Epithelial cell of proximal tubule (primary cell): ENCODE measurements at places on chromosomes 2 and 18. TPM values are rescaled to one million over a fixed set of nuclear protein-coding genes. Genes with fewer than 3 reads are reported as not detected.

DNA sequence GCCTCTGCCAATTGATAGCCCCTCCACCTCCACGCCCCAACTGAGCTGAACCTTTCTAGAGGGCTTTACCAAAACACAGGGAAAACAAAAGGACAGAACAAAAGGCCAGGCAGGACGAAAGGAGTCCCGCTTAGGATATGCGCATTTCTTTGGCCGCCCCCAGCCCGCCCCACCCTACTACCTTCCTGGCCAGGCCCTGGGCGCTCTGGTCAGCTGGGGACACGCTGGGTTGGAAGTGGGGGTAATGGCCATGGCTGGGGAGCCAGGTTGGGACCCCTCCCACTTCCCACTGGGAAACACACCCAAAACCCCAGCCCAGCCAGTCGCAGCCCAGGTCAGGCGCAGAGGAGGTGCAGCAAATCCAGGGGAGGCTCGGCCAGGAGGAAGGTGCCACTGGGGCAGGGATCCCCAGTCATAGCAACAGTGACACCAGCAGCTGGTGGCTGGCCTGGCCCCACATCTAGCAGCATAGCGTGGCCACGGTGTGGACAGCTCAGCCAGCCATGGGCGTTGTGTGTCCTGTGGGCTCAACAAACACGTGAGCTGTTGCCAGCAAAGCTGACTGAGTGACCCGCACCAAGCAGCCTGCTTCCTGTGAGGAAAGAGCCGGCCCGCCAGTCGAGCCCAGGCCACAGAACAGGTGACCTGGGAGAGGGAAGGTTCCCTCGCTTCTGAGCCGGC is 24.6 kb upstream of the B3GNT7 start:
- DNase-seq, result no peak

The GLI2 gene
- total RNA-seq, result 3.8 and 4.0 TPM in 2 replicates

DNA sequence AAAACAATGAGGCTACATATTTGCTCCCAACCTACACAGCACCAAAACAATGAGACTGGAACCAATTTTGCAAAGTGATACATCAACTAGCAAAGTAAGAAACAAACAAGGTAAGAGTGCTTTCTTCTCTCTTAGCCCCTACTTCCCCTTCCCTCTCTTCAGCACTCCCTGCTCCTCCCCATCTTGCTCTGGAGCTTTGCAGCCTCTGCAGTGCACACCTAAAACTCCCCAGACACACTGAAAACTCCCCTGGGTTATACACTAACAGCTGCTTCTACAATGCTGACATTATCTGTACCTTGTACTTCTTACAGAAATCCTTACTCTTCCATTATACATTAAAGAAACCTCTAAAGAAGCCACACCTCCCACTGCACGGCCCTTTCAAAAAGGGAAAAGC is 93.7 kb downstream of the RBMS1 start:
- DNase-seq, result no peak

- no peak for DNase-seq
These were observed 125.8 kb downstream of the MGAT5 start for GRCh38 chr2:134379722-134380121.

- DNase-seq, result no peak
These were observed 270.9 kb upstream of the SKOR2 start for GRCh38 chr18:47522359-47522758.

DNA sequence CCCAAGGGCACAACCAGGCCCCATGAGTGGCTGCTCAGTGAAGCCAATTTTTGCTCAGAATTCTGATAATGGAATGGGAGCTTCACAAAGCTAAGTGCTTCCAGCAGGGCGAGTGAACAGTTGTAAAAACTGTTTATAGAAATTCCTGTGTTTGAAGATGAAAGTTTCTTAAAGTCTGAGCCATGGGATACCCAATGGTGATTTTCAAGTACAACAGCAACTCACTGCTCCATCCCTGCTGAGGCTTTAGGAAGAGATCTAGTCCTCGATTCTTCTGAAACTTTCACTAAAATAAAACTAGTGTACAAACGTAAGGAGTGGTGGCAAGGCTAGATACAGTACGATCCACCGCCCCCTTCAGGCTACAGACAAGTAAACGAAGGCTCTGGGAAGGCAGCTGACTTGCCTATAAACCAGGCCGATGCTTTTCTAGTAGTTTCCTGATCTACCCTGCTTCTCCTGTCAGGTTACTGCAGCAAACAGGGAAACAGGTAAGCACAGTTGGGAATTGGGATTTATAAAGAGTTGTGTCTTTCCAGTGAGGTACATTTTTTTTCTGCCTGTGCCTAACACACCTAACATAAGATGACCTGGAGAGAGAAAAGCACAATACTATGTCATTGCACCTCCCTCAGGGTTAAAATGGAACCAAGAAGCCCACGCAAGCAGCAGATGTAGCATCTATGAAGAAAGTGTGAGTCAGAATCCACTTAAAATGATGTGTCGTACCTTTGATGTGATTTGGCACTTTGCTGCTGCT is 108.7 kb downstream of the UXS1 start:
- DNase-seq, result no peak

DNA sequence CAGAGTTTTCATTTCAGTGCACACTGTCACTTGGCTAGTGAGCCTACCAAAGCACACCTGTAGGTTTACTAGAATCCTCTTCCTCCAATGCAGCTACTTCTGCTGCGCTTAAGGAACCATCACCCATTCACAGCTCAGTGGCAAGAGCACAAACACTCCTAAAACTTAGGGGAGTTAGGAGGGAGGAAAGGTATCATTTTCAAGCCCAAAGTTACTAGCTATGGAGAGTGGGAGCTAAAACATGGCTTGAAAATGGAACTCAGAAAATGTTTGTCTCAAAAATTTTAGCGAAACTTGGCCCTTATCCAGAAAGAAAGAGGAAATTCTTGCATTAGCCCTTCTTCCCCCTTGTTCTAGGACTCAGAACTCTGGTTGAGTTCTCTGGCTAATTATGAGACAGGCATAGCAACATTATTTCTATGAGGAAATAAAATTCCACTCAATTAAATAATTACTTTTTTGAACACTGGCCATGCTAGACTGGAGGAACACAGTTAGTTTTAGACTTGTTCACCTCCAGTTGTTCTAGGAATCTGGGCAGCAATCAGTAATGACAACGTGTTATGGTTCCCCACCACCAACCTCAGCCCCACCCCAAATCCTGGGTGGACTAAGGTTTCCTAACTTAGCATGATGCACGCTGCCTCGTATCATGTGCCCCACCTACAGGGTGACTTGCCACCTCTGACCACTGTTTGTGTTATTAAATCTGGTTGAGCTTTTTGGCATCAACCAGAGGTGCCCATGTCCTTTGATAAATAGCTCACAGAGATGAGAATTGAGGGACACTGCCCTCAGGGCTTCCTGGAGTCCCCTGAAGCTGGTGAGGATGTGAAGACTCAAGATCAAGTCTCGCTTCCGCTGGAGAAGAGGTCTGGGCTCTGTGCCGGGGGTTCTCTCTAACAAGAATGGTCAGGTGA is 32.8 kb downstream of the LPIN2 start:
- DNase-seq, result peak; percentile 93
